Ureter (tissue), 1 donor: ENCODE measurements at places on chromosomes 5 and 9. TPM values are rescaled to one million over a fixed set of nuclear protein-coding genes. Genes with fewer than 3 reads are reported as not detected.
A peak's percentile ranks its signal among the peaks of the same experiment; 100 is the strongest.

DNA sequence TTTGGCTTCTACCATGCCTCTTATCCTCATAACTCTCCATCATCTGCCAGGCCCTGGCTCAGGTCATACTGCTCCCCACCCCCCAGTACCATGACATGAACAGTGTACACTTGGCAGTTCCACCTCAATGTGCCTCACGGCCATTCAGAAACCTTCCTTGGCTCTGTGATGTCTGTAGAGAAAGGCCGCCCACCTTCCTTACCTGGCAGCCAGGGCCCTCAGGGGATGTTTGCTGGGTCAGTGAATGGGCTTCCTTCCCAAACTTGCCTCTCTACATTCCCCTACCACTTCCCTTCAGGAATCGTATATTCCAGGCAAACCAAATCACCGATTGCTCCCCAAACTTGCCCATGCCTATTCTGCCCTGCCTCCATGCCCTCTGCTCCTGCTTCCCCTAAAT, 101.1 kb downstream of the PSD2 start:
- no peak for DNase-seq

DNA sequence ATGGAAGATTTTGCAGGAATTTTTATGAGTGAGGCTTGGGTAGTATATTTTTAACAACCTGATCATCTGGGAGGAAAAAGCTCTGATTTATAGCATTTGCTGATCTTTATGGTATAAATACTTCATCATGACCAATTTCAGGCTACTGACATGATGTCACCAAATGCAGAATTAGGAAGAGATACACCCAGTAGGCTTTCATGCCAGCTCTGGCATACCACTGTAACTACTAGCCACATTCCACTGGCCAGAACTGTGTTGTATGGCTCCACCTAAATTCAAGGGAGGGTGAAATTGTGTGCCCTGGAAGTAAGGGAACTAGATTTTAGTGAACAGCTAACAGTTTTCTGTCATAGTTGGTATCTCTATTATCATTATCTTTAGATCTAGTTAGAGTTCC, 17.6 kb downstream of the AP3S1 start:
- DNase-seq: no peak

GRCh38 chr9:109499631-109500410, 1.7 kb upstream of the PTPN3 start:
- peak; percentile 66 for DNase-seq

DNA sequence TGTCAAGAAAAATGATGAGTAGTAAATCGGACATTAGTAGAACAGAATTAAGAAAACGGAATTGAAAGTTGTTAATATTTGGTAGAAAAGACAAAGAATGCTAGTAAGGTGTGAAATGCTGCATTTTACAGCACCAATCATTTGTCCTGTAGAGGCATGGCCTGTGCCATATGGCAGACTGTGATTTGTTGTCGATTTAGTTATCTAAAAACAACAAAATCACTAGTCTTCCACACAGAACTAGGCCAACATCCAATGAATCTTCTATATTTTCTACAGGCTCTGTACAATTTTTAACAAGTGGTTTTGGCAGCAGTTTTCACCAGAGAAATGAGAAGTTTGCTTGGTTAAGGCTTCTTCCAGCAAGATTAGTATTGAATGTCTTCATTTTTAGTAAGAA, 10.4 kb downstream of the HNRNPK start:
- no peak for DNase-seq

DNA sequence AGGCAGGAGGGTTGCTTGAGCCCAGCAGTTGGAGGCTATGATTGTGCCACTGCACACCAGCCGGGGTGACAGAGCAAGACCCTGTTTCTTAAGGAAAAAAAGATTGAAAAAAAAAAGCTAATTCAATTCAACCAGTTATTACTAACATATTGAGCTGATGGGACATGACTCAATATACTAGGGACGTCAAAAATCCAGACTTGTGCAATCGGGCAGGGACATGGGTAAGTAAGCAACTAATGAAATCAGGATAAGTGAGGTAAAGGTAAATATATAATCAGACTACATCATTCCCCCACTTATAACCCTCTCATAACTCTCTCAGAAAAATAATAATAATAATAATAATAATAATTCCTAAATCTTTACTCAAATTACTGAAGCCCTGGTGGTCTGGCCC, 975 bp upstream of the HAVCR1 start:
- no peak for DNase-seq

- no peak for DNase-seq
These were observed 261.9 kb upstream of the NREP start for GRCh38 chr5:112018846-112019245.

- DNase-seq: no peak
These were observed 6.3 kb upstream of the MVB12B start for GRCh38 chr9:126320158-126320922.

DNA sequence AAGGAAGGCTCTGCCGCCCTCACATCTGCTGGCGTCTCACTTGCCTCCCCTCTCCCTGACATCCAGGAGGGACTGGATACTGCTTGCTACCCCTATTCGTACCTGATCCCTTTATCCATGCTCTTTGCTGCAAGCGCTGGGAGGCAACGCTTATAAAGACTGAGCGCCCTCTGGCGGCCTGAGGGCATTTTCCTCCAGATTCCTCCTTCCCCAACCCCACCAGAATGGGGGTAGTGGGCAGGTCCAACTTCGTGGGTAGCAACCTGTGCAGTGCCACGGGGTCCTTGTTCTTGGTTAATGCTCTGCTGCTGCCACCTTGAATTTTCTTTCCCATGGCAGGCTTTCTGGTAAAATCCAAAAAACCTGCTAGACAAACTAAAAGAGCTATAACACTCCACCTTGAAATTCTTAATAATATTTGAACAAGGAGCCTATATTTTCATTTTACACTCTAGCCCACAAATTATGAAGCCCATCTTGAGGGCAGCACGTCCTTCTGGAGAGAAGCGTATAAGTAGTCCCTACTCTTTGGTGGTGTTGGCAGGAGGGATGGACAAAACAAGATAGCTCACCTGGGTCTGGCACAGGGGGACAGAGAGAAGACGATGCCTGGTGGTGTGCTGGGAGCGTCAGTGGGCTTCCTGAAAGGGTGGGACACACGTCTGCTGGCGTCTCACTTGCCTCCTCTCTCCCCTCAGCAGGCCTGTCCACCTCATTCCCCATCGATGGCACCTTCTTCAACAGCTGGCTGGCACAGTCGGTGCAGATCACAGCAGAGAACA, 52.5 kb downstream of the JADE2 start:
- DNase-seq: peak; percentile 81

GRCh38 chr5:152625696-152626095, 220.6 kb upstream of the NMUR2 start:
- no peak for DNase-seq

DNA sequence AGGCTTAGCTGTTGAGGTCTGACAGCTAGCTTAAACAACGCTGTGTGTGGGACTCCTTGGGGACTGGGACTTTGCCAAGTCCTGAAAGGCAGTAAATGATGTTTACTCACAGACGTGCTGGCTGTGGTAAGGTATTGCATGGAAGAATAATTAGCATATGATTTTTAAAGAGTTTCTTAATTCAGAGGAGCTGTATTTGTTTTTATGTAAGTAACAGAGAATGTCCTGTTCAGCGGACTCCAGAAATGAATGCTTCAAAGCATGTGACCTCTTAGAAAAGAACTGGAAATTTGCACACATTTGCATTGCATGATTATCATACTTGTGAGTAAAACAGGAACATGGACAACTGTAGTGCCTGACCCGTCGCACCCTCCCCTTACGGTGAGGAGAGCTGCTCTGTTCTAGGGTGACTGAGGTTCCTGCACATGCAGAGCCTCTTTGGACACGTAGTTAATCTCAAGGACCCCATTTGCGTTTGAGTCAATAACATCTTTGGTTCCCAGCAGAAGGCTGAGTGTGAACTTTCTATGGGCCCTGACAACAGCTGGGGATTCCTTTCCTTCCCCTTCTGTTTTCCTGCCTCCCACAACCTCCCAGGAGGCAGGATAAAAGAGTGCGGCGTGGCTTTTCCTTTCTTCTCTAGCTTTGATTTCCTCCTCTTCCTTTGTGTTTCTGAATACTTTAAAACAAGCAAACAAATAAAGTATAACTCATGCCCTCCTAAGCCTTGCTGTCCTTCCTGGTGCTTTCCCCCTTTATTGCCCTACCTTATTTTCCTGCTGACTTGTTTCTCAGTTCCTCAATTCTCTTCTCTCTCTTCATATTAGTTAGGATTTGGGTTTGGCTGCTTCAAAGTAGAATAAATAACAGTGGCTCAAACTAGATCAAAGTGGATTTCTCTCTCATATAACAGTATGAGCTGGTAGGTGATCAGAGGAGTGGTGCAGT, 157.2 kb upstream of the CD180 start:
- DNase-seq: no peak

- no peak for DNase-seq
These were observed 104.0 kb downstream of the COL23A1 start for GRCh38 chr5:178486239-178486641.

GRCh38 chr9:122816163-122816867, 12.1 kb downstream of the PDCL start:
- DNase-seq: no peak

GRCh38 chr9:113913426-113914195, 37.5 kb downstream of the ZNF618 start:
- no peak for DNase-seq

GRCh38 chr9:71592400-71592799, 175.9 kb downstream of the CEMIP2 start:
- no peak for DNase-seq

DNA sequence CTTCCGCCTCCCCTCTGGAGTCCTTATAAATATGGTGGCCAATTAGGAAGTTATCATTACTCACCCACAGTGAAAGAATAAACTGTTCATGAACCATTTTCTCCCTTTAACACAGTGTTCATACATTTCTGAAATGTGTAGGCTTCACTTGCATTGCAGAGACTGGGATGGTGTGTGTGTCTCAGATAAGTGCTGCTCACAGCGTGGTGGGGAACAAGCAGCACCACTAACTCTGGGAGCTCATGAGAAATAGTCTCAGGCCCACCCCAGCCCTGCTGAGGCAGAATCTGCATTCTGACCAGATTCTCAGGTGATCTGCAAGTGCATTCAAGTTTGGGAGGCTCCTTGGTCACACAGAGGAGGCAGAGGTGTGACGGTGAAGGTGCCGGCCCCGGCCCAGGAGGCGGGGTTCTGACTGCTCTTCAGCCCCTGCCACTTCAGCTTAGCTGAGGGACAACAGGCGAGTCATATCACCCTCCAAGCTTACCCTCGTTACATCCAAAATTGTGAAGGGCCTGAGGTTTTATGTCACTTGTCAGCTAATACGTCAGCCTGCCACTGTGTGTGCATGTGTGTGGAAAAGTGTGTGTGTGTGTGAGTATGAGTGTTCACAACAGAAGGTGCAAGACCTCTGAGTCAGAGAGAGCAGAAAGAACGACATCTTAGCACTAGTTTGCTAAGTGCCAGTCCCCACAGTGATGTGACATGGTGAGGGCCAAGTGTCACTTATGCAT, 34.7 kb downstream of the DAP start:
- DNase-seq: no peak

GRCh38 chr5:168327019-168327421, 35.6 kb downstream of the WWC1 start:
- no peak for DNase-seq

GRCh38 chr5:180172447-180173197, 36.4 kb downstream of the RASGEF1C start:
- no peak for DNase-seq

DNA sequence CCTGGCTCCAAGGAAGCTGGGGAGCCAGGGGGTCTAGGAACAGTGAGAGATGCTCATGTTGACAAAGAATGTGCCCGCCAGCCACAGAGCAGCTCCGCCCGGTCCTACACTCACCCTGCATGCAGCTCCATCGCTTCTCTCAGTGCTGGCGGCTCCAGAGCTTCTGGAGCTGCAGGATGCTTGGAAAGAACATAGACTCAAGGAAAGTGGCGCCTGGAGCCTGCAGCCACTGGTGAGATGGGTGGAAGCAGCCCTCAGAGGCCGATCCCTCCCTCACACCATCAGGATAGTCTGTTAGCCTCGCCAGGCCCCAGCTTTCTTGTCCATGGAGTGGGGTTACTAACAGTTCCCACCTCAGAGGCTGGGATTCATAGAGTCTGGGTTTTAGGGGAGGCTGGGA, 26.4 kb upstream of the SLC6A19 start:
- no peak for DNase-seq

DNA sequence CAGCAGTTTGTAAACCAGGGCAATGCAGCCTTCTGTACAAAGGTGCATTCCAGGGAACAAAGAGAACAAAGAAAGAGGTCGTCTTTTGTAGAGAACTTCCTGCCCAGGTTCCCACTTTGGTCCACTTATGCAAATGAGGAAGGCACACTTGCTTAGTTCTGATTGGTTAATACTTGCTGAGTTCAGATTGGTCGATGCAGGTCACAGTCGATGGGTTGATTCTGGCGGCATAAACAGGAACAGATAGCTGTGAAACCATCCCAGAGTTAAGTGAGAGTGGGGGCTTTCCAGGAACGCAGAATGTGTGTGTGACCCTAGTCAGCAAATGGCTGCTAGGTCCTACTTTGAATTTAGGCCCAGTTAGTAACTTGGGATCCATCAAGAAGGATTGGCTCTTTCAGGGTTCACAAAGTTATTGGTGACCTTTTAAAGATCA, 1.8 kb upstream of the ADAMTS13 start:
- no peak for DNase-seq

DNA sequence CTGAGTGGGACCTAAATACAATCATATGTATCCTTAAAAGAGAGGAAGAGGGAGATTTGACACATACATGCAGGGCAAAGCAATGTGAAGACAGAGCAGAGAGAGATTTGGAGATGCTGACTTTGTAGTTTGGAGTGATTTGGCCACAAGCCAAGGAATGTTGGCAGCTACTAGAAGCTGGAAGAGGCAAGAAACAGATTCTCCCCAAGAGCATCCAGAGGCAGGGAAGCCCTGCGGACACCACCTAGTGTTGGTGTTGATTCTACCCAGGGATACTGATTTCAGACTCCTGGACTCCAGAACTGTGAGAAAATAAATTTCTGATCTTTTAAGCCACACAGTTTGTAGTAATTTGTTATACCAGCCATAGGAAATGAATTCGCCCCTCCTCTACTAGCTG, 64.9 kb upstream of the OSMR start:
- DNase-seq: peak; percentile 72

Gene PROP1
- not detected for total RNA-seq

Gene SV2C
- 0.60 TPM for total RNA-seq

Gene SLC22A5
- total RNA-seq: 23.2 TPM

Gene GLRA1
- not detected for total RNA-seq

Gene IL4
- not detected for total RNA-seq

Gene TMC1
- total RNA-seq: 3.5 TPM

Gene GLDC
- 117 TPM for total RNA-seq

Gene IFNB1
- not detected for total RNA-seq
